ENCODE measurements at places on chromosomes 5 and 9. TPM values are rescaled to one million over a fixed set of nuclear protein-coding genes. Genes with fewer than 3 reads are reported as not detected.

Gene GRXCR2
- not detected for total RNA-seq

Gene ACSL6
- 22.7 TPM for total RNA-seq

Gene SPINK14
- total RNA-seq, result not detected

GRCh38 chr9:107875571-107875980, 386.0 kb upstream of the KLF4 start:
- DNase-seq, result no peak
- H3K4me1 ChIP-seq, result no peaks in the 10 kb centered on the region
- no peaks in the 10 kb centered on the region for H3K36me3 ChIP-seq
- H3K27me3 ChIP-seq, result no peaks in the 10 kb centered on the region
- H3K27ac ChIP-seq, result no peak overlapping the region
- H3K4me3 ChIP-seq, result no peak overlapping the region

Gene SURF6
- total RNA-seq, result 32.0 TPM

- H3K27me3 ChIP-seq, result no peaks in the 10 kb centered on the region
- no peak overlapping the region for H3K4me3 ChIP-seq
- no peak overlapping the region for H3K27ac ChIP-seq
- peaks cover 8% of the 10 kb centered on the region for H3K36me3 ChIP-seq
Observed at GRCh38 chr9:137178939-137179630, 7.2 kb upstream of the TMEM210 start.

DNA sequence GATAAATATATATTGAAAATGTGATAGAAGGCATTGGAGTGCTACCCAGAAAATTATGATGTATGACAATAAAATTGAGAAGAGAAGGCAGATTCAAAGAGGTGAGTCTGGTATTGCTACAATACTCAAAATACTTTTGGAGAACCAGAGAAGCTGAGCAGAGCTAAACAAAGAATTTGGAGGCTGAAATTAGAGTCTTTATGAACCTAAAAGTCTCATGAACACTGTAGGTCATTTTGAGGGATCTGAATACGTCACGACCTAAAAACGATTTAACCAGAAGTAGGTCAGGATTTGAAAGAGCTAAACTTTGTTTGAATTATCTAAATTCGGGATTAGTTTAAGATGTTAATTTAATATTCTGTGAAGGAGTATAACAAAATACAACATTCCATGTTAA, 182.4 kb upstream of the CDH9 start:
- H3K4me1 ChIP-seq, result no peaks in the 10 kb centered on the region
- no peak for DNase-seq
- H3K27me3 ChIP-seq, result no peaks in the 10 kb centered on the region
- H3K36me3 ChIP-seq, result no peaks in the 10 kb centered on the region

DNA sequence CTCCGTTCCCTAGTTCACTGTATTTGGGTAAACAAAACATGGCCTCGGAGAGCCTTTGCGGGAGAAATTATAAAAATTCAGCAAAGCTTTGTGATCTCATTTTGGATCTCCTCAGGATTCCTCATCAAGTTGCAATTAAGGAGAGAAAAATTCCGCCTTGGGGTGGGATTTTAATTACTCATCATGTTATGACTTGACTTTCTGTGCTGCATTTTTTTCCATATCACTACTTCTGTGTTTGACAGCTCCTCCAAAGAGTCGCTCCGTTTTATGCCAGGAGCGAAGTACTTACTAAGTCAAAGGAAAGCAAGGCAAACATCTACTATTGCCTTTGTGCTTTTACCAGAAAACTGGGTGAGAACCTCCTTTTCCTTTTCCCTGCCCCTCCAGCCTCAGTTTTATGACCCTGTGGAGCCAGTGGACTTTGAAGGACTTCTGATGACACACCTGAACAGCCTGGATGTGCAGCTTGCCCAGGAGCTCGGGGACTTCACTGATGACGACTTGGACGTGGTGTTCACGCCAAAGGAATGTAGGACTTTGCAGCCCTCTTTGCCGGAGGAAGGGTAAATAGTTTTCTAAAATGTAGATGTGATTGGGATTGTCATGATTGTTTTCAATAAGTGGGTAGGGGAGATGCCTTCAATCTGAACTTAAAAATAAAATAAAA, 71.5 kb downstream of the DOCK8 start:
- no peak for DNase-seq
- H3K27me3 ChIP-seq, result no peaks in the 10 kb centered on the region
- H3K4me3 ChIP-seq, result no peak overlapping the region
- peaks cover 44% of the 10 kb centered on the region for H3K4me1 ChIP-seq
- H3K27ac ChIP-seq, result no peak overlapping the region
- H3K36me3 ChIP-seq, result peaks cover 67% of the 10 kb centered on the region

- H3K27ac ChIP-seq, result no peak overlapping the region
- DNase-seq, result no peak
- no peaks in the 10 kb centered on the region for H3K27me3 ChIP-seq
- H3K36me3 ChIP-seq, result no peaks in the 10 kb centered on the region
- H3K4me1 ChIP-seq, result no peaks in the 10 kb centered on the region
Observed at GRCh38 chr9:14066831-14067230, 247.1 kb downstream of the NFIB start.

DNA sequence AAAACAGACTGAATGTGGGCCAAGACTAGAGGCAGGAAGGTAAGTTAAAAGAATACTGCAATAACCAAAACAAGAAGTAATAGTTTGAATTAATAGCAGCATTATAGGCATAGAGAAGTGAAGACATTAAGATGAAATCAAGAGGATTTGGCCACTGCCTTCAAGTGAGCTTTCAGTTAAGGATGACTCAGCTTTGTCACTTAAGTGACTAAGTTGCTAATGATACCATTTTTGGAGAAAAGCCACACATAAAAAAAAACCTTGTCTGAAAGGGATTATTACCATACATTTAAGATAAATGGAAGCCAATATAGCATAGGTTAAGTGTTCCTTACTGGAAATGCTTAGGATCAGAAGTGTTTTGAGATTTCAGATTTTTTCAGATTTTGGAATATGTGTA, 57.0 kb downstream of the ECPAS start:
- H3K27ac ChIP-seq, result no peak overlapping the region
- H3K4me1 ChIP-seq, result no peaks in the 10 kb centered on the region
- H3K4me3 ChIP-seq, result no peak overlapping the region
- H3K27me3 ChIP-seq, result no peaks in the 10 kb centered on the region

DNA sequence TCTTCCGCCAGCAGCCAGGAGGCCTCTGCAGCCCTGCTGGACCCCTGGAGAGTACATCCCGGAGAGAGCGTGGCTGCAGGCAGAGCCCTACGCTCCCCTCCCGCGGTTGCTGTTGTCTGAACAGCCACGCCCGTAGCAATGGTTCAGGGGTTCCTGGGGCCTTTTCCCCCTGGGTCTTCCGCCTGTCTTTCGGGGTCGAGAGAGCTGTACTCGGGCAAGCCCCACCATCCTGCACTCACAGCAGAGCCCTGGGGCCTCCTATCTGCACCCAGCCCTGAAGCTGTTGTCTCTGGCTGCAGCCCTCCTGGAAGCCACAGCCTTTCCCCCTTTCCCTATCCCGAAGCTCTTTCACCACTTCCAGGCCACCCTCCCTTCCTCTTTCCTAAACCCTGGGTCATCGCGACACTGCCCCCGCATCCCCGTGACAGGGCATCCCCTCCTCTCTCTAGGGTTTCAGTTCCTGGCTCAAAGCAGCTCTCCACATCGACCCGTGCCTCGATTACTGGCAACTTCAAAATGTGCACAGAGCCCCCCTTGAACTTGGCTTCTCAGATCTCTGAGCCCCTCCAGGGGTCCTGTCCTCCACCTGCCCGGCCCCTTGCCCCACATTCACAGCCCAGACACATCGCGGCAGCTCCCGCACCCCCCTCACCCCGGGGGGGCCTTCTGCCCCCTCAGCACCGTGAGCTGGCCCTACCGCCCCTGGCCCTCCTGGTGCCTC, 43.9 kb upstream of the CEP72 start:
- no peak overlapping the region for H3K27ac ChIP-seq
- DNase-seq, result no peak
- peaks cover under 1% of the 10 kb centered on the region for H3K27me3 ChIP-seq
- no peaks in the 10 kb centered on the region for H3K36me3 ChIP-seq

DNA sequence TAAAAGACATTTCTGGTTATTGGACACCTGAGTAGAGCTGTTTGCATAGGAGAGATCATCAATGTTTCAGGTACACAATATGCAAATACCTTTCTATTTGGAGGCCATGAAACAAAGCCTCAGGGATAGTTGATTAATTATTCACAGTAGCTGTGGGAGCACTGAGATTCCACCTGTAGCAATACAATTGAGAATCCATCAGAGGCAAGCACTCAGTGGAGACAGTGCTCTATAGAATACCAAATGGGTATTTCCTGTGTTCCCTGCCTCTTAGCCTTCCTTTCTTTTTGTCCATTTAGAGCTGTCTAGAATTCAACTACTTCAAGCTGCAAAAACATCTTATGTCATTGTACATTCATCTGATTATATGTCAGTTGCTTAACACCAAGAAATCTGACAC, 1754.0 kb upstream of the ACO1 start:
- H3K27ac ChIP-seq, result no peak overlapping the region
- no peak overlapping the region for H3K4me3 ChIP-seq
- no peaks in the 10 kb centered on the region for H3K27me3 ChIP-seq
- H3K36me3 ChIP-seq, result no peaks in the 10 kb centered on the region
- no peak for DNase-seq

DNA sequence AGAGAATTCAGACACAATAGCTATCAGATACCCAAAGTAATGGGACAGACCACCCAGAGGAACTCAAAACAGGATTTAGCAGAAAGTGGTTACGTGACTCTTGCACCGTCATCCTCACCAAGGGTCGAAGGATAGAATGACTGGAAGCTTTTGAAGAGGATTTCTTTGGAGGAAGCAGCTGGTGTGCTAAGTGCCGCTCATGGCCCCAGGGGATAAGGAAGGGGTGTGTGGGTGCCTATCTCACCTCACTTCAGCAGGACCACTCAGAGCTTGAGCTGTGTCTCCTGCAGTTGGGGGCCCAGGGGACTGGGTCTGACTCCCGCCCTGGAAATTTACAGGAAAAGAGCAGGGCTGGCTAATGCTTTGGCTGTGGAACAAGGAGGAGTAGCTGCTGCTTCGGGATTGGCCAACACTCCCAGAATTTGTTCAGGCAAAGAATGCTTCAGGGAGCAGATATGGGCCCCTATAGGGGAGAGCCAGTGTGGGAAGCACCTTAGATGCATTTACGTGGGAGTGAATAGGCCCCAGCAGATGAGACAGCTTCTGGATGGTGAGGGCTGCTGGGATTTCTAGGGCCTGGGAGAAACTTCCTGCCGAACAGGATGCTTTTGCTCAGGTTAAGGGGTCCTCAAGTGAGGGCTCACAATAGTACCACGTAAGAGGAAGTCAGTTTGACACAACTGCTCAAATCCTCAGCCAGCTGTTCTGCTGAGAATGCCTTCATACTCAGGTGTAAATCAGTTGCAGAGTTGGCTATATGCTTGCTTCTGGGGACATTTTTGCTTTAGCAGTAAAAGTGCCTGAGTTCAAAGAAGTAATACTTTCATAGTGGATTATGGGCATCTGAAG, 29.1 kb upstream of the TOMM5 start:
- DNase-seq, result no peak
- no peaks in the 10 kb centered on the region for H3K36me3 ChIP-seq
- H3K4me1 ChIP-seq, result no peaks in the 10 kb centered on the region
- no peak overlapping the region for H3K4me3 ChIP-seq
- H3K27me3 ChIP-seq, result no peaks in the 10 kb centered on the region

GRCh38 chr9:3415906-3416305, 109.9 kb downstream of the RFX3 start:
- no peak for DNase-seq
- H3K27ac ChIP-seq, result no peak overlapping the region
- H3K36me3 ChIP-seq, result no peaks in the 10 kb centered on the region
- no peaks in the 10 kb centered on the region for H3K27me3 ChIP-seq
- no peak overlapping the region for H3K4me3 ChIP-seq

DNA sequence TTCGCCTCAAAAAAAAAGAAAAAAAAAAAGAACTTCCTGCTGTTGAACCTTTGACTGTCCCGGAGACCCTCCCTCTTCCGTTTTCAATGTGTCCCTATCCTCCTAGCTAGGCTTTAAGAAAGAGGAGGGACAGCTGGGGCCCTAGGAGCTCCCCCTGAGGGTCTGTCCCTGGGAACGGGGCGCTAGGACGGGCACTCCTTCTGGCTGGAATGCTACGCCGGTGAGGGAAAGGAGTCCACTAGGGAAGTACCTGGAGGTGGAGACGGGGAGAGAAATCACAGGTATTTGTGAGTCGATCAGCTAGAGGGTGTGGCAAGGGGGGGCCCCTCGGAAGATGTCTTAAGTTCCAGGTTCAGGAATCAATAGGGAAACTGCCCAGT, 4.6 kb downstream of the SIT1 start:
- no peaks in the 10 kb centered on the region for H3K27me3 ChIP-seq
- H3K36me3 ChIP-seq, result no peaks in the 10 kb centered on the region
- H3K27ac ChIP-seq, result peak overlapping the region; percentile 85

DNA sequence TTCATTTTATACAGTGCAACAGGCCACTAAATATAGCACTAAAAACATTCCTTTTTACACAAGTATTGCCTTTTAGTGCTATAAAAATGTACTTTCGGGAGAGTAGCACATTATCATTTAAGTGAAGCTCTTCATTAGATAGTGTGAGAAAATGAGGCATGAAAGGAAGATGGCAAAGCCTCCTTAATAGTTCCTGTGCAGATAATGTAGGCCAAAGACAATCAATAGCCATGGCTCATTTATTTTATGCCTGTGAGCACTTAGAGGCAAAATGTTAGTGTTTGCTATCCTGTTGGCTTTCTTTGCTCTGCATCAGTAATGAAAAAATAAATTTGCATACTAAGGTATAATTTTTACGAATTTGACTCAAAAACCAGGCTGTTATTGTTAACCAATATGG, 929.5 kb upstream of the C9orf72 start:
- H3K27ac ChIP-seq, result no peak overlapping the region
- DNase-seq, result no peak

- H3K4me1 ChIP-seq, result no peaks in the 10 kb centered on the region
- no peak overlapping the region for H3K27ac ChIP-seq
- DNase-seq, result no peak
- H3K27me3 ChIP-seq, result no peaks in the 10 kb centered on the region
Observed at GRCh38 chr5:73282383-73282782, 109.4 kb downstream of the TMEM174 start.

- peaks cover 6% of the 10 kb centered on the region for H3K36me3 ChIP-seq
- H3K27me3 ChIP-seq, result no peaks in the 10 kb centered on the region
- DNase-seq, result peak; percentile 20
- no peak overlapping the region for H3K27ac ChIP-seq
- H3K4me3 ChIP-seq, result no peak overlapping the region
- no peaks in the 10 kb centered on the region for H3K4me1 ChIP-seq
Observed at GRCh38 chr5:72268753-72269410, 51.2 kb downstream of the MRPS27 start.

DNA sequence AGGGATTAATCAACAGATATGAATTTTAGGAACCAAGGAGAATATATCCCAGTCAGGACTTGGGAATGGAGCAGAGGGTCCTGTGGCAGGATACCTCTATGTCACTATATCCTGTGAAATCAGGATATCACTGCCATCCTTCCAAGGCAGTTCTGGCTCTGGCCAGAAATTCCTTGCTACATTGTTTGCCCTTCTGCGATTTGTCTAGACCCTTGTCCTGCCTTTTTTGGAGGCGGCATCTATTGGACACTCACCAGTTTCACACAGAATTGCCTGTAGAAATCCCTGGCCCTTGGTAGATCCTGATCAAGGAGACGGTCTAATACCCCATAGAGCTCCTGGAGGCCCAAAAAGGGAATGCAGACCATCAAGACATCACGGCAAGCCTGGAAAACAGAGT, 71.2 kb downstream of the MROH2B start:
- DNase-seq, result no peak
- no peak overlapping the region for H3K27ac ChIP-seq
- H3K4me1 ChIP-seq, result no peaks in the 10 kb centered on the region
- no peaks in the 10 kb centered on the region for H3K27me3 ChIP-seq
